ENCODE measurements at places on chromosomes 13 and 19. TPM values are rescaled to one million over a fixed set of nuclear protein-coding genes. Genes with fewer than 3 reads are reported as not detected.
A peak's percentile ranks its signal among the peaks of the same experiment; 100 is the strongest.

DNA sequence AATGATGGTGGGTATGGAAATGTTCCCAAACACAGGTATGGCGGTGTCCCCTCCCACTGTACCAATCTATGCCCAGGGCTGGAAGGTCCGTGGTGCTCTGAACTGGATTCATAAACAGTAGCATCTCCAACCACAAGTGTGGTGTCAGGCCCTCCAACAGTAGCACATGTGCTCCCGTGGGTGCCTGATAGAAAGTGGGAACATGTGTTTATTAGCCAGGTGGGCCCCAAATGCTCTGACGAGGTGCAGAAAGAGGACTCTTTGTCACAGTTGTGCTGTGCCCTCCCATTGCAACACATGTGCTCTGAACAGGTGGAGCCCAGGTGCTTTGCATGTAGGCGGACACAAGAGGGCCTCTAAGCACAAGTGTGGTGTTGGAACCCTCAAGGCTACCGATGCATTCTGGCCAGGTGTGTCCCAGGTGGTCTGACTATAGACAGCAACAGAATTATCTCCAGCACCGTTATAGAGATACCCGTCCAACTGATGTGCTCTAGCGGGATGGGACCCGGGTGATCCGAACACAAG, 75.4 kb upstream of the ZNF30 start:
- no peak for DNase-seq

DNA sequence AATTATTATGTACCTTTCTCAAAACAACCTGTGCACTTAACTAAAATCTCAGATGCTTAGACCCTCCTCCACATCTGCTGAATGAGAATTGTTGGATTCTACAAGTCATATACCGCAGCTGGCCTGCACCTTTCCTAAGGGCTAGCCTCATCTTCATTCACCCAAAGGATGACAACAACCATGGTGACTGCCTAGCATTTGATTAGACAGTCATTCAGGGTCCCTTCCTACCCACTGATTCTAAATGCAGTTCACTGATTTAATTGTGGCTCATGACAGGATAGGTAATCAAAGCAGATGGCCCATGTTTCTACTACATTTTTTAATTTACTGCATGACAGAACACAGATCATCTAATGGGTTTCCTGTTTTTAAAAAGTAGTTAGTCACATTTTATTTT, 551.9 kb upstream of the SLC10A2 start:
- no peak for DNase-seq

DNA sequence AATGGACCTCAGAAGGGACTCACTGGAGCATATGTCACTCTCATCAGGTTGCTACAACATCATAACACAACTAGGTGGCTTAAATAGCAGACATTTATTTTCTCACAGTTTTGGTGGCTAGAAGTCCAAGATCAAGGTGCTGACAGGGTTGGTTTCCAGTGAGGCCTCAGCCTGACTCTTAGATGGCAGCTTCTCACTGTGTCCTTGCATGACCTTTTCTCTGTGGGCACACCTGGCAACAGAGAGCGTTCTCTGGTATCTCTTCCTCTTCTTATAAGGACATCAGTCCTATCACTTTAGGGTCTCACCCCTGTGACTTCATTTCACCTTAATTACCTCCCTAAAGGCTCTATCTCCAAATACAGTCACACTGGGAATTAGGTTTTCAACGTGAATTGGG, 74.5 kb downstream of the CYSLTR2 start:
- DNase-seq, result no peak

DNA sequence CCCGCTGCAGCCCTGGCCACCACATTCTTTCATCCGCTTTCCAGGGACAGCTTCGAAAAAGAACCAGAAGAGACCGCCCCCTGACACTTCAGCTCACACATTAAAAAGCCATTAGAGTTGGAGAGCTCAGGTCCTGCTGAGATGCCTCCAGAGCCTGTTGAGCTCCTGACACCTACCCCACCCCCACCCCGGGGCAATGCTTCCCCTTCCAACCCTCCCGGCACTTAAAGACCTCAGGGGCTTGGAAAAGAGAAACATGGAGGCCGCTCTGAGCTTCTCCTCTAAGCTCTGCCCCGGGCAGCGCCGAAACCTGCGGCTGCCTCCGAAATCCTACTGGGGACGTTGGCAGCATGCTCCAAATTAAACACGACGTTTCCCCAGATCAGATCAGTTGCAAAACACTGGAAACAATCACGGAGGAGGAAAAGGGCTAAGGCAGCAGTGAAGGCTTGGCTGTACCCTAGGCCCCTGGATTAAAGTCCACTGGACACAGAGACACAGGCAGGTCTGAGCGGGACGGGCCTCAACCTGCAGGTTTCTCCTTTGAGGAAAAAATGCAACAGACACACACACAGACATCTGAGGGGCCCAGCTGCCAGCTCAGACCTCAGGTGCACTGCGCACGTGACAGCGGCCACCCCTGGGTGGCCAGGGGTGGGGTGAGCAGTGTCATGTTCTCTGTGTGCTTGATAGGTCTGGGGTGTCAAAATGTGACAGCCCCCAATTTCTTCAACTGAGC, 9.6 kb downstream of the SH3GL1 start:
- DNase-seq, result no peak

DNA sequence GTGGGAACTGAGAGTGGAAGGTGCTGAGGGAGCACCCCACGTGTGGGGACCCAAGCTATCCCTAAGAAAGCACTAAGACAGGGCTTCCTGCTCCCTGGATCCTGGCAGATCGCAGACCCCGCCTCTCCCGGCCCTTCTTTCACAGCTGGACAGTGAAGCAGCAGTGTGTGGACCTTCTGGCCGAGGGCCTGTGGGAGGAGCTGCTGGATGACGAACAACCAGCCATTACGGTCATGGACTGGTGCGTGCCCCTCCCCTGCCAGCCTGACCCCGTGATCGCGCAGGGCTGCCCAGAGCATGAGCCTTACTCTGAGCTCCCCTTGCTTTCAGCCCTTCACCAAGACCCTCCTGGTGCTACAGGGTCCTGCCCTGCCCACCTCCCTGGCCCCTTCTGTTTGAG, 2.3 kb downstream of the NCCRP1 start:
- no peak for DNase-seq

GRCh38 chr13:23905766-23906165, 8.5 kb upstream of the C1QTNF9B start:
- no peak for DNase-seq

DNA sequence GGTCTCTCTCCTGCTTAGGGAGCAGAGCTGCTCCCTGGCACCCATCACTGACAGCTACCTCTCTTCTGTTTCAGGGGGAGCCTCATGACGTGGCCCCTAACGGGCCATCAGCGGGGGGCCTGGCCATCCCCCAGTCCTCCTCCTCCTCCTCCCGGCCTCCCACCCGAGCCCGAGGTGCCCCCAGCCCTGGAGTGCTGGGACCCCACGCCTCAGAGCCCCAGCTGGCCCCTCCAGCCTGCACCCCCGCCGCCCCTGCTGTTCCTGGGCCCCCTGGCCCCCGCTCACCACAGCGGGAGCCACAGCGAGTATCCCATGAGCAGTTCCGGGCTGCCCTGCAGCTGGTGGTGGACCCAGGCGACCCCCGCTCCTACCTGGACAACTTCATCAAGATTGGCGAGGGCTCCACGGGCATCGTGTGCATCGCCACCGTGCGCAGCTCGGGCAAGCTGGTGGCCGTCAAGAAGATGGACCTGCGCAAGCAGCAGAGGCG, 23.2 kb upstream of the NCCRP1 start:
- DNase-seq, result no peak

DNA sequence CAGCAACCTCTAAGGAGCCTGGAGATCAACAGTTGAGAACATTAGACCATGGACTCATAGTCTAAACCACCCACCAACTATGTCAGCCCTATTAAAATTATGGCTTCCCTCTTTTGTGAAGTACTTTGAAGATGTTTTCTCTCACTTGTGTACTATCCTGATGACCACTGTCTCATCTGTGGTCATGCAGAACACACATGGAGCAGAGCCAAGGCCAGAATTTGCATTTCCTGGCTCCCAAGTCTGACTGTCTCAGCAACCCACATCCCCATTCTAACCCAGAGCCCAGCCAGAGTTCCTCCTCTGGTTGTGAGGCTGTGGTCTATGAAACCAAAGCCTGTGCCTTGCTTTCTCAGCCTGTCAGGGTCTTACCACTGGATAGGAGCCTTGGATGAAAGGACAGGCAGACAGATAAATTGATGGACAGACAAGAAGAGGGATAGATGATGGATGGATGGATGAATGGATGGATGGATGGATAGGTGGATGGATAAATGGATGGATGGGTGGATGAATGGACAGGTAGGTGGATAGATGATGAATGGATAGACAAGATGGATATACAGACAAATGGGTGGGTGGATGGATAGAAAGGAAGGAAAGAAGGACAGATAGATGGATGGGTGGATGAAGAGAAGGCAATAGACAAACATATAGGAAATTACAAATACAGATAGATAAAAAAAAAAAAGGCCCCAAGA, 35.4 kb downstream of the ZNF557 start:
- DNase-seq, result no peak

- DNase-seq, result peak; percentile 42
Measured at GRCh38 chr19:55647732-55648584, at the start of gene CCDC106. Gene CCDC106, plus strand, starts transcription at chr19:55648212. Its CDS starts 835 bp downstream, at chr19:55649047.

GRCh38 chr19:48967346-48968178, 2.5 kb downstream of the FTL start:
- DNase-seq, result no peak

GRCh38 chr13:25085125-25085742, 10.7 kb upstream of the PABPC3 start:
- DNase-seq, result peak; percentile 29

- DNase-seq, result no peak
Measured at GRCh38 chr13:95154413-95154886, 146.8 kb downstream of the ABCC4 start.

- peak; percentile 57 for DNase-seq
Measured at GRCh38 chr19:29873024-29873800, 61.4 kb downstream of the CCNE1 start.

DNA sequence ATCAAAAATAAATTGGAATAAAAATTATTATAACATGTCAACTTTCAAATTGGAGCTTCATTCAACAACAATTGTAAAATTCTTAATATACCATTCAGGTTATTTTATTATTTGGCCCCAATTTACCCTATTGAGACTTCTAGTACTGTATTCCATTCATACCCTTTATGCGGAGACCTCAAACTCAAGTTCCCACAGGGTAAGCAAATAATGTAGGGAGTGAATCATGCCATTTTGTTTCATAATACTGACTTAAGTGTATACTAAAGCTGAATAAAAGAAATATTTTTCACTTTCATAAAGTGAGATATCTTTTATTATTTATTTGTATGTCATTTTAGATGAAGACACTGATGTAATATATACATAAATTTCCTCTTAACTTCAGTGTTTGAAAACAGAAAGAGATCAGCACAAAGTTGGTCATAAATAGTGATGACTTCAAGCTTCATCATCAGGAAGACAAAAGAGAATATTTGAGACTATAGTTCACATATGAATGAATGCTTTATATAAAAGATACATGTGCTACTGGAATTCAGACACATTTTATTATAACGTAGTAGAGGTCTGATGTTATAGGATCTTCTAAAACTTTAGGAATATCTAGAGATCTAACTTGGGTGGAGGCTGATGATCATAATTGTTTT, 894.4 kb upstream of the PCDH9 start:
- DNase-seq, result no peak

GRCh38 chr13:24361852-24362366, 52.5 kb downstream of the C1QTNF9 start:
- DNase-seq, result no peak

CEACAM21 gene
- total RNA-seq, result 78.3 TPM

SLC7A9 gene
- 0.27 TPM for total RNA-seq

LAIR1 gene
- total RNA-seq, result 59.3 TPM

CAPS gene
- total RNA-seq, result 17.2 TPM

SLITRK5 gene
- total RNA-seq, result not detected

SYT3 gene
- total RNA-seq, result not detected

DNAAF3 gene
- total RNA-seq, result not detected
